NCI-H524 (cell line): ENCODE measurements at places on chromosomes 7 and 10.

- no peak for DNase-seq
Measured at GRCh38 chr10:71259815-71260501, 47.6 kb downstream of the UNC5B start.

DNA sequence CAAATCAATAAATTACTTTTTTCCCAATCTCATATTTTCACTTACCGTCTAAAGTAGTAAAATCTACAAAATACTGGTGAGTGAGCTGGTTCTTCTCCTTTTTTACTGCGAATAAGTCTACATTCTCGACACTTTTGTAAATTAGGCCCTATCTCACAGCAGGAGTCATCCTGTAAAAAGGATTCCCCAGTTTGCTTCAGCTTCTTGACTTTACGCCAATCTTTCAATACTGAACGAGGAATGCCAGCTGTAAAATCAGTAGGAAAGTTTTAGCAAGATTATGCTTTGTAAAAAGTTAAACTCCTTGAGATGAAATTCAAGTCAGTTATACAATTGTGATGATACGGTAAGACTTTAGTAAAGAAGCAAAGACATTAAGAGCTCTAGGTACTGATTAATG, 67.3 kb downstream of the NRBF2 start:
- no peak for DNase-seq

DNA sequence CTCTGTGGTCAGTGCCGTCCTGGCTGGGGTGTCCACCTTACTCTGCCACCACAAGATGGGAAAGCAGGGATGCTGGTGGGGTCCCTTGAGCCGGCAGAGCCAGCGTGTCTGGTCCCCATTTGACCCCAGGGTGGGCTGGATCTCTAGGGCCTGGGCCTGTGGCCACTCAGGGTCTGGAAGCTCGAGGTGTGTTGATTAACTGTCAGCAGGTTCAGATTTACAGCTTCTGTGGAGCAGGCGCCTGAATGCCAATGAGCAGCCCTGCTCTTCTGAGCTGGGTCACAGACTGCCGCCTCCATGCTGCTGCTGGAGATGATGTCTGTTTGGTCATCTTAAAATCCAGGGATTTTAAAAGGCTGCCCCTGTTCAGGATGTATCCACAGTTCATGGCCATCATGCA, 11.3 kb upstream of the DPYSL4 start:
- no peak for DNase-seq

GRCh38 chr7:130886438-130887135, 152.6 kb upstream of the KLF14 start:
- no peak for DNase-seq

GRCh38 chr10:116669080-116669479, 48.3 kb downstream of the PNLIPRP2 start:
- DNase-seq = no peak

DNA sequence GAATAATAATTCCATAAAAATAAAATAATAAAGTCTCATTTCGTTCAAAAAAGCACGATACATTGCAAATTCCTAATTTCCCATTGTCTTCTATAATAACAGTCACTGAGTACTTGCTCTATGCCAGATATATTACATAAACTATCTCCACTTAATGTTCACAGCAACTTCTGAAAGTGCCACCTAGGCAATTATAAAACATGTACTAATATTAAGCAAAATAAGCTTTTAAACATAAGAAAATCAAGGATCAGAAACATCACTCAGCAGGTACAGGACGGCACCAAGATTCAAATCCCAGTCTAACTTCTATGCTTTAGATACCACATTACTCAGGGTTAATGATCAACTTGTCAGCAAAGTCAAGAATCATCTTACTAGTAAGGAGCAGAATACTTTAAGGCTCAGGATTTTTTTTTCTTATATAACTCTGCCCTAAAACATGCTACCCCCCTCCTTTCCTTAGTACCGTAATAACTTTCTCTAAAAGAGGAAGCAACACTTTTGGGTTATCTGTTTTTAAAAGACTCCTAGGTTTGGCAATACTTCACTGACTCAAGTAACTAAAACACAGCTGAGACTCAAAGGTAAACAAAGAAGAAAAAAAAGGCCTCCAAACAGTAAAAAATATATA, 51.3 kb downstream of the USP6NL start:
- DNase-seq = no peak

DNA sequence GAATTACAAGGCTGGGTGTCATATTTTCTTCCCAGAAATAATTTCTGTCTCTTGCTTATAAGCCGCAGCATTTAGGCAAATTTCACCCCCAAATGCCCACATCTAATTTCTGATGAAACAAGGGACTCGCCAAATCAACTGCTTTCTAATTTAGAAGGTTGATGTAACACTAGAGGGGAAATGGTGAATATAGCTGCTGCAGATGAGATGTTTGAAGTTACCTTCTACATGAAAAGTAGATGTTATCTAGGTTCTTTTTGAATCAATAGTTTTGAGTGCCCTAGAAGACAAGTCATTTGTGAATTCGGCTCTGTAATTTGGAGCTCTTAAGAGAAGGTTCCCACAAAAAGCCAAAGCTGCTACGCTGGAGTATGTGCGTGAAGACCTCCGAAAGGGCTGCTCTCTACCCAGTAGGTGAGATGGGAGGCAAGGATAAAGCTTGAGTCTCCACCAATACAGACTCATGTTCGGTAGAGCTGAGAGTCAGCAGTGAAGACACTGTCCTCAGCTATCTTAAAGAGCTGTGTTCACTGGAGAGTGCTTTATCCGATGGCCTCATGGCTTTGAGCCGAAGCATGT, 99.5 kb downstream of the FANK1 start:
- DNase-seq = no peak

DNA sequence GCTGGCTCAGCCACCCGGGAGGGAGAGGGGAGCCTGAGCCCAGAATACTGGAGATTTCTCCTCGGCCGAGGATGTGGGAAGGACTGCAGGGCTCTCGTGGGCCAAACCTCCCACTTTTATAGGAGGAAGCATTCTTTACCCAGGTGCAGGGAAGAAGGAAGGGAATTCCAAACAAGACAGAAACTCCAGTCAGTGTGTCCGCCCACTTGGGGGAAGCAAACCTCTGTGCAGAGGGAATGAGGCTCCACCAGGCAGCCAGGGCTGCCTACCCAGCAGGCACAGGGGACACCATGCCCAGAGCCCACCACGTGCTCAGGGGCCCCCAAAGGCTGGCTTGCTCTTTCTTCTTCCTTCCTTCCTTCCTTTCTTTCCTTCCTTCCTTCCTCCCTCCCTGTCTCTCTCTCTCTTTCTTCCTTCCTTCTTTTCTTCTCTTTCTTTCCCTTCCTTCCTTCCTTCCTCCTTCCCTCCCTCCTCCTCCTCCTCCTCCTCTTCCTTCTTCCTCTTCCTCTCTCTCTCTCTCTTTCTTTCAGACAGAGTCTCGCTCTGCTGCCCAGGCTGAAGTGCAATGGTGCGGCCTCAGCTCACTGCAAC, 15.4 kb upstream of the FZD9 start:
- DNase-seq = no peak

DNA sequence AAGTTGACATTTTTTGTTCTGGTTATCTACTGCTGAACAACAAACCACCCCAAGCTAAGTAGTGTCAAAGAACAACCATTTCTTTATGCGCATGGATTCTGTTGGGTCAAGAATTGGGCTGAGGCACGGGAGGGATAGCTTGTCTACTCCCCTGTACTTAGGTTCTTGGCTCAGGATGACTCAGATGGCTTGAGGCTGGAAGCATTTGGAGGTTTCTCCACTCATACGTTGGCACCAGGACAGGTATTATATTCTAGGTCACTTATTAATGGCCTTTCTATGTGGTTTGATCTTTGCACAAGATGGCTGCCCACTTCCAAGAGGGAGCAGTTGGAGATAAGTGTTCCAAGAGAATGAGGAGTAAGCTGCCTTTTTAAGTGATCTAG, 11.8 kb upstream of the TFAM start:
- DNase-seq = no peak

GRCh38 chr7:134470864-134471263, 12.0 kb upstream of the AKR1B1 start:
- DNase-seq = no peak

DNA sequence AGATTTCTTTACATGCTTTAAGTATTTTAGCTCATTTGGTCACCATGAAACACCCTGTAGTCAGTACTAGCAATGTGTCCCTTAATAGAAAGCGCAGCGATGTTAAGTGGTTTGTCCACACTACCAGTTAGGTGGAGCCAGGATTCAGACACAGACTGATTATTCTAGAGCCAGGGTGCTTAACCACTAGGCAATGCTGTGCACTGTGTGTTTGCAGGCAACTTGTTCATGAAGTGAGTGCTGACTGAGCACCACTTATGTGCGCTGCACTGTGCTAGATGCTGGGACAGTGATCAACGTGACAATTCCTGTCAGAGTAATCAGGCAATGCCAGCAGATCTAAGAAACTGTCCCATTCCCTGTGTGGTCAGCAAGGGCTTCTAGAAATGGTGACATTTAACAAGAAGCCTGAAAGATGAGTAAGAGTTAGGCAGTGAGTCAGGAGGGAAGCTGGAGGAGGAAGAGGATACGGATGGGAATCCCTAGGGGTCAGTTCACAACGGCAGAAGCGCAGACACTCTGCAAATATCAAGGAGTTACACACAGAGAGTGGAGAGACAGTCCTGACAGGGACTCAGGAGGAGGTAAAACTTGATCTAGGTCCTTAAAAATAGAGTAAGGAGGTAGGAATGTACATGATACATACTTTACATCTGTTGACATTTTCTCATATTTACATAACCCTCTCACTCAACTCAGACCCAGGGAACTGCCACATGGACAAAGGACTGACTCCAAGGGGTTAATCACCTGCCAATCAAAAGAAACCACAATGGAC, 69.7 kb upstream of the EGR2 start:
- DNase-seq = no peak

GRCh38 chr7:70456719-70457118, 675.2 kb upstream of the GALNT17 start:
- DNase-seq = no peak

DNA sequence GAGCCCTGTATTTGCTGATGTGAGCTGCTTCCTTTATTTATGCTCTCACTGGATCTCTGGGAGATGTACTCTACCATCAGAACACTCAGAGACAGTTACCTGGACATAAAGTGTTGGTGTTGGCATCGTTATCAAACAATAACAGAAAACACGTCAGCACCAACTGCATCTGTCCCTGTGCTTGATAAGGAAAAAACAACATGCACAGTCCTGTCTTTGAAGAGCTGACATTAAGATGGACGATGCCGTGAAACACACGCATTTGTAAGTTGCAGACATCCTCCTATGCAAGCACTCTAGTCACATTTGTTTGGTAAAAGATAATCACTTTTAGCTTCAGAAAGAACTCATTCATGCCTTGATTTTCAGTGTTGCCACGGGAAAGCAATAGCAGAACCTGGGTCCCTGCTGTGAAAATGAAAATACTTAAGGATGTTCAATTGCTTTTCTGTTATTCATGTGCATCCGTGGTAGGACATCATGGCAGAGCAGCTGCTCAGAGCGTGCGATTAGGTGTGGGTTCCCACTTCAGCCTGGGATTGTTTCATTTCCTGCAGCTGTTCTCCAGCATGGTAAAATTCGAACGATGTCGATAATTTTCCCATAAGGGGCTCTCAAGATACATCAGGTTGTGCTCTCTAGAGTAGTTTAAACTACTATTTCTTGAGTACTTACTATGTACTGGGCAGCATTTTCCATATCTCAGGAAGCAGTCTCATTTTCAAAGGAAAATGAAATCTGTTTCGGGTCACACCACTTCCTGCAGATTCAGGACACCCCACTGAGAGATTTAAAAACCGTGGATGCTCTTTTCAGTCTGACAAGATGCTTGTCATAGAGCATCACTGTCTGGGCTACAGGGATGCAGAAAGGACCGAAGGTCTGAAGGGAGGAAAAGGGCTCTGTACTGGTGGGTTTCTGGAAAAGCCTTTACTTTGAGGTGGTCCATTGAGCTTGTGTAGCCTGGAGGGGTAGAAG, 248.7 kb downstream of the CAMK1D start:
- peak; percentile 48 for DNase-seq

- no peak for DNase-seq
Measured at GRCh38 chr7:152462995-152463708, 27.3 kb upstream of the KMT2C start.

GRCh38 chr10:88107296-88108097, 244.1 kb downstream of the PTEN start:
- DNase-seq = no peak

- DNase-seq = no peak
Measured at GRCh38 chr10:78964274-78964951, 104.4 kb upstream of the ZMIZ1 start.

DNA sequence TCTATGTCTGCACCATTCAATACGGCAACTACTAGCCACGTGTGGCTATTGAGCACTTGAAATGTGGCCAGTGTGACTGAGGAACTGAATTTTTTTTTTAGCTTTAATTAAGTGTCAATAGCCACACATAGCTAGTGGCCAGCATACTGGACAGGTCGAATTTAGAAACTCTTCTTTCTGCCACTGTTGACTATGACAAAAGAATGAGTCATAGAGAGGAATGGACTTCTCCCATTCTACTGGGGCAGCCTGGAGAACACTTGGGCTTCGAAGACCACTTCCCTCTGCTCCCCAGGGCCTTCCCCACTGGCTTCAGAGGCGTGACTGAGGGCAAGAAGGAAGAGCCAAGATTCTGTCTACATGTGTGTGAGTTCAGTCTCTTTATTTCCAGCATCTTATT, 137.5 kb downstream of the SNX10 start:
- no peak for DNase-seq

DNA sequence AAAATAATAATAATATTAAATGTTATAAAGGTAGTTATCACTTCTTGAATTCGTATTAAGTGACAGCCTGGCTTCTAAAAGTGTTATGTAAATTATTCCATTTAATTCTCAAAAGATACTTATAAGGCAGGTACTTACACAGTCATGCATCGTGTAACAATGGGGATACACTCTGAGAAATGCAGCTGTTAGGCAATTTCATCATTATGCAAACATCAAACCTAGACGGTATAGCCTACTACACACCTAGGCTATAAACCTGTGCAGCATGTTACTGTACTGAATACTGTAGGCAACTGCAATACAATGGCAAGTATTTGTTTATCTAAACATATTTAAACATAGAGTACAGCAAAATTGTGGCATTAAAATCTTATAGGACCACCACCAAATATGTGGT, 1.5 kb downstream of the IFIT1 start:
- no peak for DNase-seq

GRCh38 chr7:4406288-4407058, 275.6 kb upstream of the FOXK1 start:
- DNase-seq = no peak

GRCh38 chr7:91266689-91267090, 2.5 kb downstream of the FZD1 start:
- no peak for DNase-seq

DNA sequence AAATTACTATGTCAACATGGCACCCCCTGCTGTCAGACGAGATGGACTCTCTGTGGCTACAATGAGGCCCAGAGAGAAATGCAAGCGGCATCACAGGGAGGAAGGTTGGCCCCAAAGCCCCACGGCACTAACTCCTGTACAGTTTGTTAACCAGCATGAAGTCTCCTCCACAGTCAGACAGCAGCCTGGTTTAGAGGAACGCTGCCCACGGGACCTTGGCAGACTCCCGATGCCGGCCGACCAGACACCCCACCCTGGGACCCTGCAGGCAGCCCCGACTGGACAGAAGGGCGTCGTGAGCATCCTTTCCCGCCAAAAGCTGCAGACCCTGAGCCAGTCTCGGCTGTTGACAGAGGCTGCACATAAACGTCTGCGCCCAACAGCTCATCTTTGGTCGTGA, 158.8 kb downstream of the DIP2C start:
- no peak for DNase-seq
